MCF 10A (cell line): ENCODE measurements at places on chromosomes 3 and 15.

- peaks cover 6% of the 10 kb centered on the region for H3K36me3 ChIP-seq
- peak overlapping the region; percentile 69 for H3K27ac ChIP-seq
- H3K4me1 ChIP-seq, result peaks cover 30% of the 10 kb centered on the region
- no peaks in the 10 kb centered on the region for H3K27me3 ChIP-seq
Observed at GRCh38 chr3:189324538-189325138, 152.9 kb downstream of the TPRG1 start.

- H3K27ac ChIP-seq, result peak overlapping the region; percentile 80
- no peaks in the 10 kb centered on the region for H3K27me3 ChIP-seq
- H3K36me3 ChIP-seq, result no peaks in the 10 kb centered on the region
- DNase-seq, result peak; percentile 59
Observed at GRCh38 chr3:5022187-5022965, 43.1 kb downstream of the BHLHE40 start.

DNA sequence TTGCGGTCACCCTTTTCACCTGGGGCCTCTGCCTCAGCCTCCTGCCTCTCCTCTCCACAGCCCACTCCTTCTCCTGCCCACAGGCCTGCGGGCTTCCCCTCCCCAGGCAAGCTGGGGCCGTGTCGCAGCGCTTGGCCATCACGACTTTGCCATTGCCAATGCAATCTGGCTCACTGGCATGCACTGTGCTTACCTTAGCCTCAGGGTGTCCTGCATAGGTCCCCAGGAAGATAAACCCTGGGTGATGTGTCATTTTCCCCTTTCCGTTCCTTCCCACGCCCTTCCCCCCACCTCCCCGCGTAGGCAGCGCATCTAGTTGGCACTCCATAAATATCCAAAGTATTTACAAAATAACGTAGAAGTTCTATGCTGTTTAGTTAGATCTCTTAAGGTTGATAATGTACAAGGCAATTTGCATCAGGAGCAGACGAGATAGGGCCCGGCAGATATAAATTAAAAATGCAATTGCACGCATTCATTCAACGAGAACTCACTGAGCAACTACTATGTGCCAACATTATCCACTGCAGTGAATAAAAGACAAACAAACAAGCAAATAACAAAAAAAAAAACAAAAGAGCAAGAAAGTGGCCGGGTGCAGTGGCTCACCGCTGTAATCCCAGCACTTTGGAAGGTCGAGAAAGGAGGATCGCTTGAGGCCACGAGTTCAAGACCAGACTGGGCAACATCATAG is 973 bp upstream of the COPG1 start:
- H3K4me1 ChIP-seq, result peaks cover 27% of the 10 kb centered on the region
- H3K4me3 ChIP-seq, result peak overlapping the region; percentile 93
- no peak for DNase-seq
- no peaks in the 10 kb centered on the region for H3K27me3 ChIP-seq
- peak overlapping the region; percentile 98 for H3K27ac ChIP-seq
- H3K36me3 ChIP-seq, result peaks cover 37% of the 10 kb centered on the region

GRCh38 chr3:192864941-192865340 is 52.7 kb downstream of the MB21D2 start:
- no peak overlapping the region for H3K4me3 ChIP-seq
- no peaks in the 10 kb centered on the region for H3K27me3 ChIP-seq
- no peak for DNase-seq
- peaks cover 9% of the 10 kb centered on the region for H3K4me1 ChIP-seq
- no peaks in the 10 kb centered on the region for H3K36me3 ChIP-seq

- peaks cover 5% of the 10 kb centered on the region for H3K4me1 ChIP-seq
- DNase-seq, result peak; percentile 50
- no peaks in the 10 kb centered on the region for H3K27me3 ChIP-seq
- no peak overlapping the region for H3K4me3 ChIP-seq
- peak overlapping the region; percentile 52 for H3K27ac ChIP-seq
Observed at GRCh38 chr3:154904328-154904727, 175.8 kb upstream of the MME start.

GRCh38 chr3:149542375-149543312 is 68.1 kb downstream of the TM4SF4 start:
- no peak overlapping the region for H3K27ac ChIP-seq
- H3K4me1 ChIP-seq, result peaks cover 25% of the 10 kb centered on the region
- peaks cover 15% of the 10 kb centered on the region for H3K36me3 ChIP-seq
- H3K4me3 ChIP-seq, result no peak overlapping the region
- H3K27me3 ChIP-seq, result no peaks in the 10 kb centered on the region
